ENCODE measurements at places on chromosomes 6 and 20.

GRCh38 chr20:30288346-30288745, 969.1 kb upstream of the DEFB115 start:
- no peak for DNase-seq

GRCh38 chr6:108612852-108613251, 52.1 kb downstream of the FOXO3 start:
- no peak for DNase-seq

- DNase-seq: no peak
These were observed 46.3 kb downstream of the PPP1R14C start for GRCh38 chr6:150189122-150189521.

DNA sequence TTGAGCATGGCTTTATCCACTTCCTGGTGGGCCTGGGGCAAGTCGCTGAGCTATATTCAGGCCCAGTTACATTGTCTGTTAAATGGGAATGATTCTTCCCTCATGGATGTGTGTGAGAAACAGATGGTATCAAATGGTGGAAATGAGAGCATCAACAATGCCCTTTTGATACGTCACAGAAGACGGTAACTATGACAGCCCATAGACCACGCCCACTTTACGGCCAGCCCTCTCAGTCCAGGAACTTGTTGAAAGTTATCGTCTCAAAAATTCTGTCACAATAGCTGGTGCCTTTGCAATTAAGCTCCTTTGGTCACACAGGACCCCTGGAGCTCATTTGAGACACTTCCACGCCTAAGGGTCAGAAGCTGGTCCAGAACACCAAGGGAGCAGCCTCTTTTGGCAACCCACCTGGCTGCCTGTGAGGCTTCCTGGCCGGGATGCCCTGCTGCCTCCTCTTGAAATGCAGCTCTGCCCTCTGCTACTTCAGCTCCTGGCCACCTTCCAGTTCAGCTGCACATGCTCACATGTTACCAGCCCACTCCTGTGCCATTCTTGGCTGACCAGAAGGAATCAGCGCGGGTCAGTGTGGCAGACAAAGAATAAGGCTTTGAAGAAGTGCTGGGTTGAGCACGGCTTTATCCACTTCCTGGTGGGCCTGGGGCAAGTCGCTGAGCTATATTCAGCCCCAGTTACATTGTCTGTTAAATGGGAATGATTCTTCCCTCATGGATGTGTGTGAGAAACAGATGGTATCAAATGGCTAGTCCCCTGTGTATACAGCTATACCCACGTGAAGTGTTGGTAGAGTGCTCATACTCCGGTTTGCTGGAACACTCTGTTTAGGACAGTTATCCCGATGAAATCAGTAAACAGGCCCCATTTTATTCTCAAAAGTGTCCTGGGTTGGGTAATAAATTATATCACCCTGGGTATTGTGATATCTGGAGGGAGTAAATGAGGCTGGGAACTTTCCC, 199.2 kb upstream of the SUPT3H start:
- no peak for DNase-seq

DNA sequence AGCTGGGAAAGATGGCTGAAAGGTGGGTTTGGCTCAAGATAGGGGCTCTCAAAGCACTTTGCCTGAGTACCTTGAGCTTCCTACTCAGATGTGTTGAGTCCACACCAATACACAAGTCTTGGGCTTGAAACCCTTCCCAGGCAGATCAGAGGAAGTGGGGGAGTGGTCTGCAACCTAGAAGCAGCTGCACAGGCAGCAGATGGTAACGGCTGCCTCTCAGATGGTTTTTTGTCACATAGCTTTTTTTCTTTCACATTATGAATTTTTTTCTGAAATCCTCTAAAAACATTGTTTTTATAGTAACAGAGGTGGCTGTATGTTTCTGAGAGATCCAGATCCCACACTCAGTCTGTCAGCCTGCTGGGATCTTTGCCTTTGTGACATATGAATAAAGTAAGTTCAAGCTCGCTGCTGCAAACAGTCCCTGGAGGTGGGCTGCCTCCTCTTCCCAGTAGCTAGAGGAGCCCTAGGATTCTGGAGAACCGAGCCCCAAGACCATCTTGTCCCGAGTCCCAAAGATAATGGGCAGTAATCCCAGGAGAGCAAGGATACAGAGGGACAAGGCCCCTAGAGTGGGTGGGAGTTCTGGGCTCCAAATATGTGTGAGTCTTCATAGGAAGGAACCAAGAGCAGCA, 97.1 kb upstream of the TOP1 start:
- no peak for DNase-seq

DNA sequence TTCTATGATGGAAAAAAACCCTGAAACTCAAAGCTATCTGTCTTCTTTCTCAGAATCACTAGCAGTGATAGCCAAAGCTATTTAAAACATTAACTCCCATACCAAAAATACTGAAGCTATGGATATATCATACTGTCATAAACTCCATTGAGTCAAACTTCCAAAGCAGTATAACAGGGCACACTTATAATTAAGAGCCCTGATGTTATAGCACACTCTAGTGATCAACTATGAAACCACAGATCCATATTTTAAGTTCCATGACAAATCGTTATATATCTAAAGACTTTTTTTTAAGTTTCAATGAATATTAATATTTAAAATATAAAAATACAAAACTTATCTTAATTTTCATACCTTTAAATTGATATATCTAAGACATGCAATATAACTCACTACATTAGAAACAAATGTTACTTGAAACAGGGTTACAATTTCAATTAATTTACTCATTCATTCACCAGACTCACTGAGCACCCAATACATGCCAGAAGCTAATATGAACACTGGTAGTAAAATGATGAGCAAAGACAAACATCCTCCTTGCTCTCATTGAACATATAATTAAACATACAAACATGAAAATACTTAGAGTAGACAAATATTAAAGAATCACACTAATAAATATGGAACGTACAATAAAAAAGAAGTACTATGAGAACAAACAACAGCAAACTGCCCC, 69.3 kb downstream of the IBTK start:
- no peak for DNase-seq

DNA sequence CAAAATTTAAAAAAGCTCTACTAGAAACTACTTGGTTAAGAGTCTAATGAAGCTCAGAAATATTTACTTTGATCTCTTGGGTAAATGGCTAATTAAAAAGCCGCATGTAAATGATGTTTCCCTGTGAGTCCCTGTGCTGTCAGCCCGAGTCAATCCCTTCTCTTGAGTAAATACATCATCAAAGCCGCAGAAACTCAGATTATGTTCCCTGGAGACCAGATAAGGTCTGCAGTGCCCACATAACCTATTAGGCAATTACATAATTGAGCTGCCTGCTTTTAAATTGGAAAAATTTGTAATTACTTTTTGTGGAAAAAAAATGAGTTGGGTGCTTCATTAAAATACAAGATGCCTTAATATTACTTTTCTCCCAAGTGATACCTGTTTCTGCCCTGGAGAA, 83.1 kb downstream of the KIZ start:
- DNase-seq: no peak

GRCh38 chr6:27897580-27898206, 14.5 kb downstream of the OR2B2 start:
- DNase-seq: no peak

- DNase-seq: no peak
These were observed at the start of gene C6orf15 for GRCh38 chr6:31112478-31112877. Gene C6orf15 (minus strand): TSS chr6:31112575. CDS start chr6:31112555, 20 bp downstream.

DNA sequence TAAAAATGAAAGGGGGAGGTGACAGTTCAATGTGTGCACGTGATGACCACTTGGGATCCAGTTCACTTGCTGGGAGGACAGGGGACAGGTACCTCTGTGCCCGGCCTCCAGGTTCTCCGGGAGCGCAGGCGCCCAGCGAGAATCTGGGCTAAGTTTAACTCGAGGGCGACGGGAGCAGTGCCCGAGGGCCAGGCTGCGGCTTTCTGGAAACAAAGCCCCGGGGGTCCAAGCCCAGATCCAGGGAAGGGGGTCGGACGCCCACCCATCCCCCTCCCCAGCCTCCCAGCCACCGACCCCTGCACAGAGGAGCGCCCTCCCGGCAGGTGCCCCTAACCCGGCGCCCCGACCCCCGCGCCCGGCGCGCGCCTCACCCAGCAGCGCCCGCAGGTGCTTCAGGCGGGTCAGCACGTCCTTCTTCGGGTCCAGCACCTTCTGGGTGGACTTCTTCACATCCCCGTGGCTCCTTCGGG, 405 bp downstream of the RALGAPA2 start:
- DNase-seq: no peak

- DNase-seq: no peak
These were observed 5.8 kb upstream of the ADAM33 start for GRCh38 chr20:3687655-3688054.

DNA sequence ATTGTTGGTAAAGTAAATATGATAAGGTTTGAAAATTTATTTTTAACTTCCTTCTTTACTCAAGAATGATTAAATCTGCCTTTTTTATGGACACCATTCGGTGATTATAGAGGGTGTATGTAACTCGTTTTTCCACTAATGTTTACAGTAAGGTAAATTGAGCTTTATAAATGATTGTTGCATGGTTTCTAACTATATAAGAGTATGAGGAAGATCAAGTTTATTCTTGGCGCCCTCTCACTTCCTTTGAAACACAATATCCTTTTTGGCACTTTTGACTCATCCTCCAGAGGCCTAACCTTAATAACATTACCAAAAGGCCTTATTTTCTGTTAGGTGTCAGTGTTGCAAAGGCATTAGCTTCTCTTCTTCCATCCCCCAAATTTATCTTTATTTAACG, 41.8 kb upstream of the MTRF1L start:
- DNase-seq: no peak

DNA sequence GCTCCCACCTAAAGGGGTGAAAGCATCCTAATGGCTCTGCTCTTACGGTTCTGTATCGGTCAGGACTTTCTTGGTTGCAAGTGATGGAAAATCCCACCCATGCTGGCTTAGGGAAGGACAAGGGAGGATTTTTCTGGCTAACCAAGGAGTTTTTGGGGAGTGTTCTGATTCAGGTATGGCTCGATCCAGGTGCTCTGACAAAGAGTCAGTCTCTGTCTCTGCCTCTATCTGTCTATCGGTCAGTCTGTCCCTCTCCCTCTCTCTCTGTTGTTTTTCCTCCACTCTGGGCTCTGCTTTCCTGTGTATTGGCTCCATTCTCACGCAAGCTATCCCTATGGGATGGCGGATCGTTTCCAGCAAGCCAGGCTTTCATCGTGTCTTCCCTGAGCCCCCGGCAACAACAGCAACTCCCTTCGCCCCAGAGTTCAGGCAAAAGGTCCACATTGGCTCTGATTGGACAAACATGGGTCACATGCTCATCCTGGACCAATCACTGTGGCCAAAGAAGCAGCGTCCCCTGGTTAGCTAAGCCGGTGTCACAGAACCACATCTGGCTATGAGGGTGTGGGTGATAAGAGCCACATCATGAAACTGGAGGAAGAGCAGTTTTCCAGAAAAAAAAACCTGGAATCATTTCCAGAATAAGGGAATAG, 160.3 kb downstream of the BMP7 start:
- no peak for DNase-seq

- no peak for DNase-seq
These were observed 44.8 kb downstream of the FARS2 start for GRCh38 chr6:5305968-5306626.

- no peak for DNase-seq
These were observed 2.7 kb downstream of the PAQR8 start for GRCh38 chr6:52364480-52365166.

DNA sequence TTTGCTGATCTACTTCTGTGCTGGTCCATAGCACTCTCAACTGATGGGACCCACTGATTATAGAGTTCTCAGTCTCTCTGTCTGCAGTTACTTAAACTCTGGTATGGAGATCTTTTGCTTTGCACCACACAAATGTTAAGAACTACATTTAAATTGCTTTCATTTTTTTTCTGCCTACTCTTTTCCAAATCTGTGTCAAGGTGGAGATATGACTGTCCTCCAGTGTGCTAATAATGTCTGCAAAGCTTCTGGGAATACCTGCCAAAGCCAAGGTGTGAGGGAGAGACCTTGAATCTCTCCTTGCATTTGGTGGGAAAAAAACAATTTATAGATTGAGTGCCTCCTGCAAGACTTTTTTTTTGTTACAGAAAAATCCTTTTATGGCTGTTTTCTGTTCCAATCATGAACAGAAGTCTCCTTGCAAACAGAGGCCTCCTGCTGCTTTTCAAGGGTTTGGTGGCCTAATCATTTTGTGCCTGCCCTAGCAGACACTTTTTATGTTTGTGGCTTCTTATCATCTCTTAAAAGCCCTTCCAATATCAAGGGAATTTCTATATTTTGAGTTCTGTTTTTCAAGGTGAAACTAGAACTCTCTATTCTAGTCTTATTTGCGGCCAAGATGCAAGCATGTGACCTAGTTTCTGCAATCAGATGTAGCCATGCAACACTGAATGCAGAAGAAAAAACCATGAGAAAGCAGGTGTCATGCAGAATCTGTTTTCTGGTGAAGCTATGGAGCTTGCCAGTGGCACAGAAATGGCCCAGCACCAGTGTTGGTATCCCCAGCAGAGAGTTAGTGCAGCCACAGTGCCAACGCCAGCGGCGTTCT, 23.2 kb upstream of the AKIRIN2 start:
- DNase-seq: no peak

- DNase-seq: no peak
These were observed 65.2 kb downstream of the STX11 start for GRCh38 chr6:144215402-144215931.

DNA sequence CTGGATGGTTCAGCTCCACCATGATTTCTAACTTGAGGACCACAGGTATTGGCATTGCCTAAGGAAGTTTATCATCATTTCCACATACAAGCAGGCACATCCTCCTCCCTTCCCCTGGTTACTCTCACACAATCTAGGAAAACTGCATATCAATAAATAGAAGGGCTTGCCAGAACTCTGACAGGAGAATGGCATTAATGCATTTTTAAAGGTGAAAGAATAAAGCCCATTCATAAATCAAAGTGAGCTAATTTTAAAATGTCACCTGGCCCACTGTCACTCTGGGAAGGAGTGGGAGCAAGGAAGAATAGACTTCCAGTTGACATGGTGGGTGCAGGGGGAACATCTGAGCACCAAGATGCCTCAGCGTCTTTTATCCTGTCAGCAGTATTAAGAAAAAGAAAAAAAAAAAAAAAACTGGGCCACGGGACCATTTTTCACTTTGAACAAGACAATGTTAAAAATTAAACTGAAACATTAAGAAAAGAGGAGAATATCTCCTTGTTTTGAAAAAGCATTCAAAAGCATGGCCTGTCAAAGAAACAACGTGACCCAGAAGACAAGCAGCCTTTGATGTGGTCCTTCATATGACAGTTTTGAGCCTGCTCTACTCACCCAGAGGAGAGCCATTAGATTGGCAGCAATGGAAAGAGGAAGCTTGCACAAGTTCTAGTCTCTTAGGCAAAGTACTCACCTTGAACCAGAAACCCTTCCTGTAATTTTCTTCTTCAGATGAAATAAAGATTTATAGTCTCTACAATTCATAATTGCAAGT, 39.3 kb upstream of the SMLR1 start:
- no peak for DNase-seq

GRCh38 chr20:23227976-23228375, 122.6 kb upstream of the NXT1 start:
- DNase-seq: no peak

Data from CD4-positive, alpha-beta T cell treated with Interleukin-4 for 1 hour (primary cell).